ENCODE measurements at places on chromosomes 3 and 15.

GRCh38 chr3:122281891-122282290, 43.2 kb upstream of the CSTA start:
- DNase-seq = no peak

GRCh38 chr15:85905751-85906450, 111.2 kb upstream of the KLHL25 start:
- no peak for DNase-seq

GRCh38 chr15:71228403-71228802, 113.1 kb downstream of the THSD4 start:
- no peak for DNase-seq

DNA sequence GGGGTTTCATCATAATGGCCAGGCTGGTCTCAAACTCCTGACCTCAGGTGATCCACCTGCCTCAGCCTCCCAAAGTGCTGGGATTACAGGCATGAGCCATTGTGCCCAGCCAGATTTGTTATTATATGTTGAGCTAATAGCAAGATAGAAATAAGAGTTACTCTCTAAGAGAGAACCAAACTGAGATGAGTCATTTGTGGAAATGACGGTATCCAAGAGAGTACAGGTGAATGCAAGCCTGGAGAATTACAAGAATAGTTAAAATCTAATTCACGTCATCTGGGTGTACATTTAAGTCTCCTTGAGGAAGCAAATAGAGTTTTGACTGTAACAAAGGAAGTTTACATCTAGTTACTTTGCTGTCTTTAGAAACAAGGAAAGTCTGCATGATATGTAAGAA, 12.0 kb upstream of the CDIN1 start:
- no peak for DNase-seq

- no peak for DNase-seq
Measured at GRCh38 chr15:99431661-99432091, 134.1 kb upstream of the MEF2A start.

GRCh38 chr3:38001456-38002081, 11.0 kb downstream of the VILL start:
- DNase-seq = no peak

DNA sequence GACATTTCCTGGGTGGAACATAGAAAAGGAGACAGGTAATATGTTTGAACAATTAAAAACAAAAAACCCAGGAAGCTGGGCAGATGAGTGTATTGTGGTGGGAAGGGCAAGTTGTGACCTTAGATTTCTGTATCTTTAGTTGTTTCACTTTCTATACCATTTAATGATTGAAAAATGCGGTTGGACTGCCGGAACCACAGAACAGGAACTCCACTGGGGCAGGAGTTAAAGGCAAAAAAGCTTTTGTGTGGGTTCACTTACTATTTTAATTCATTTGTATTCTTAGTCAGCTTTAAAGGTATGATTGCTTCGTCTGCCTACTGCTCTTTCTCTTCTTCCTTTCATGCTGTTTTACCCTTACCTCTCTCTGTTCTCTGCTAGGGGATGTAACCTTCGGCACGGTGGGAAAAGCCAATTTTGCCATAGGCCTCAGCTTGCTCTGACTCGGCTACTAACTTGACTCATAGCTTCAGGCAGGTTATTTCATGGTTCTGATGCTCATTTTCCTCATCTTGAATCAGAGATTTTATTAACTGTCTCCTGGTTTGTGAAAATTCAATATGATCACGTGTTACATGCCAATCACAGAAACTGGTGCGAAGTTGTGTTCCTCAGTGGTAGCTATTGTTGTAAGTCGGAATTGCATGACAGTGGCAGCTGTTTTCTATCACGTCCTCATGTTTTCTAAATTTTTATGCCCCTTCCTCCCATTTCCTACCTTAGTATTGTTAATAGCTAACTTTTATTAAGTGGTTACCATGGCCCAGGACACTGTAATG, 1.6 kb upstream of the MCTP2 start:
- DNase-seq = no peak
